ENCODE measurements at places on chromosomes 11 and 22.

- DNase-seq: no peak
Measured at GRCh38 chr22:40603088-40603605, 33.4 kb downstream of the MRTFA start.

GRCh38 chr11:117761993-117762392, 35.0 kb downstream of the DSCAML1 start:
- DNase-seq: no peak

- no peak for DNase-seq
Measured at GRCh38 chr11:114311946-114312345, 15.7 kb downstream of the NNMT start.

DNA sequence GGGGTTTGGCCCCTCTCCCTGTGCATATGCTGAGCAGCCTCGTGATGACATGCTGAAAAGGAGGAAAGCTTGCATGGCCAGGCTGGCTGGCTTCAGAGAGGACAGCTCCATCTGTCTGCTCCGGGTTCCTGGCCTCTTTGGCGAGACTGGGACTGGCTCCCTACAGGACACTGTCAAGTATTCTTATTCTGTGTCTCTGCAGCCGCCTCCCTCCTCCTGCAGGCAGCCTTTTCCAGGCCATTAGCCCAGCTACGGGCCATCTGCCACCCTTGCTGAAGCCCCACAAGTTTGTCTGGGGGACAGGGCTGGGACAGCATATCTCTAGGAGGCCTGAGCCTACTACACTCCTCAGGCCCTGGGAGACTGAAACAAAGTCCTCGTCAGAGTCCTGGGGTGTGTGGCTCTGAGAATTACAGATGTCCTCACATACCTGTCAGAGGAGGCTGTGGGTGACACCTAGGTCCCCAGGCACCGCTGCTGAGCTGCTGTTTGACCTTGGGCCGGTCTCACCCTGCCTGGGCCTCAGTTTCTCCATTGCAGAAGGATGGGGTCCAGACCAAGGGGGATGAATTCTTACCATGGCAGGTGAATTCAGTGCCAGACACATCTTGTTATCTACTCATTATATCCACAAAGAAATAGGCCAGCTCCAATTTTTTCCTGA, 11.0 kb downstream of the MRGPRG start:
- DNase-seq: no peak

DNA sequence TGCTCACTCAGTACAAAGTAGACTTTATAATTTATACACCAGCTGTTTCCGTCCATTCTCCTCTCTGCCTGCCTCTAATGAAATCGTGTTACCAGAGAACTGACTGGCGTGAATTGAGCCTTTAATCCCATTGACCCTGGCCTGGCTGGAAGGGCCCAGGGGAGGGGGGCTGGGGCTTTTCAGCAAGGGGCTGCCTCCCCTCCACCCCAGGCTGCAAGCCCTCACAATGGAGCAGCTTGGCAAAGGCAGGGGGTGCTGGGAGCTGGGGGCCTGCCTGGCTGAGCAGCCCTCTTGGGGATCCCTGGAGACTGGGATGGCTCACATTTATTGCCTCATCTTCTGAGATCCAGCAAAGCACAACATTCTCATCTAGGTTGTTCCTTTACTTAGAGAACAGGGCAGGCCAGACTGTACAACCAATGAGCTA, 25.8 kb upstream of the LMO1 start:
- no peak for DNase-seq

- DNase-seq: no peak
Measured at GRCh38 chr11:21769188-21769587, 423.7 kb upstream of the ANO5 start.

DNA sequence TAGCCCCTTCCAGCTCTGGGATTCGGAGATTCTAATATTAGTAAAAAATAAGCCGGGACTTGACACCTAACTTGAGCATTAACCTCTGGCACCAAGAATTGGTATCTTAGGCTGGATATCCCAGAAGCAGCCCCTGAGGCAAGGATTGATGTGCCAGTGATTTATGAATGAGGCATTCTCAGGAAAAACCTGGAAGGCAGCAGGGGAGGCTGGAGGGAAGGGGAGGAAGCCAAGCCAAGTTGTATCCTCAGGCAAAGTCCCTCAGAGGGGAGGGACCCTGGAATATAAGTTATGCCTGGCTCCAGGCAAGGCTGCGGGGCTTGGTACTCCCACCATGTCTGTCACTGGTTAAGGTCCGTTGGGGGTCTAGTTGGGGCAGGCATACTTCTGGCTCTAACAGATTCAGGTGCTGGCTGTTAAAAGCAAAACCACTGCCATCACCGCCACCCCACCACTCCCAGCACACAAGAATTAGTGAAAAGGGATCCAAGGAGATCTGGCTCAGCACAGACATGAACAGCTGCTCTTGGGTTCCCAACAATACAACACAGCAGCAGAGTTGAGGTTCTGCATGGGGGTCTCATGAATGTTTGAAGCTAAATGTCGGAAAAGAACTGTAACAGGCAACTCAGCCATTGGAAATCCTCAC, 29.8 kb downstream of the LMO2 start:
- no peak for DNase-seq
